ENCODE measurements at places on chromosomes 16 and 17.
A peak's percentile ranks its signal among the peaks of the same experiment; 100 is the strongest.

GRCh38 chr17:60652454-60653247 is 25.0 kb upstream of the BCAS3 start:
- no peak for DNase-seq

DNA sequence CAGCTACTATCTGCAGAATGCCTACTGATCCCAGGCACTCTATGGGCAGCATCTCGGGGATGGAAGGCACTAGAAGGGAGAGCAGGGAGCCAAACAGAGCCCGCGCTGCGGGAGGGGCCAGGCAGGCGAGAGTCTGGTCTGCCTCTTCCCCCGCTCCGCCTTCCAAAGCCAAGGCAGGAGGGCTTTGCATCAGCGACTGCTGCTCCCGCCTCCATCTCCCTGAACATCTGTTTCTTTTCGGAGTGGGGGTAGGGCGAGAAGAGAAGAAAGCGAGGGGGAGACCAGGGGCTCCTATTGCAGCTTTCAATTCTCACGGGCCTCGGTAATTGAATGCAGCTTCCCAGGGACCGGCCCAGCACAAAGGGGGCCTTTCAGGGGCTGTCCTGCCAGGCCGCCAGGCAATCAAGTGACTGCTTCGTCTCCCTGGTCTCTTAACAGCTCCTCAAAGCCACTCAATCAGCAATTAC is 31.4 kb upstream of the CDC42EP4 start:
- DNase-seq = no peak

GRCh38 chr16:78844682-78845081 is 745.2 kb downstream of the WWOX start:
- DNase-seq = no peak

DNA sequence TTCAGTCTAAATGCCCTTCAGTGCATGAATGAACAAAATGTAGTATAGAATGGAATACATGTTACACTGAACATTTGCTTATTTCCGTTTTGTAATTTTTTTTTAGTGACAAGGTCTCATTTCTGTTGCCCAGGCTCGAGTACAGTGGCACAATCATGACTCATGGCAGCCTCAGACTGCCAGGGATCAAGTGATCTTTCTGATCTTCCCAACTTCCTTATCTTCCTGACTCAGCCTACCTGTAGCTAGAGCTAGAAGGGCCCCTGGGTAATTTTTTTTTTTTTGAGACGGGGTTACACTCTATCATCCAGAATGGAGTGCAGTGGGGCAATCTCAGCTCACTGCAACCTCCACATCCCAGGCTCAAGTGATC is 7.3 kb upstream of the SLX4 start:
- no peak for DNase-seq

DNA sequence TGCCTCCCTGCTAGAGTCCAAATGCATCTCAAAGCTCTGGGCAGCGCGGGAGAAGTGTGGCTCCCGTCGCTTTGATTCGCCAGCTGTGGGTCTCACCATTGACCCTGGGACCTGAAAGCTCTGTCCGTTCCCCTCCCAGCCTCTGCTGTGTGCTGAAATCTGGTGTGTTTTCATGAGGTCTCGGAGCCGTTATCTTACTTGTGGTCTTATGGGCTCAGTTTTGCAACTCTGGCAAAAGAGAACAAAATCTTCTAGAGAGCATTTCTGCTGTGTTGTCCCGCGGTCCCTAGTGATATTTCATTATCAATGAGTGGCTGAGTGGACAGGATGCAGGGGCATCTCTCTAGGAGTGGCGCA is 13.3 kb downstream of the CRISPLD2 start:
- no peak for DNase-seq

DNA sequence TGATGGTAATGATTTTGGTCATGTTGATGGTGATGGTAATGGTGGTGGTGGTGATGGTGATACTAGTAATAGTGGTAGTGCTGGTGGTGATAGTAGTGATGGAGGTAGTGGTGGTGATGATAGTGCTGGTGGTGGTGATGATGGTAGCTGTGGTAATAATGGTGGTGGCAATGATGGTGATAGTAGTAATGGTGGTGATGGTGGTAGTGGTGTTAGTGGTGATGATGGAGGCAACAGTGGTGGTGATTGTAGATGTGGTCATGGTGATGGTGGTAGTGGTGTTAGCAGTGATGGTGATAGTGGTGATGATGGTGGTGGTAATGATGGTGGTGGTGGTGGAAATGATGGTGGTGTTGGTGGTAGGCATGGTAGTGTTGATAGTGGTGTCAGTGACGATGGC is 127.0 kb upstream of the RPL38 start:
- DNase-seq = no peak

GRCh38 chr16:13829697-13830299 is 90.2 kb upstream of the ERCC4 start:
- no peak for DNase-seq

- no peak for DNase-seq
These were observed 4.3 kb downstream of the CENPX start for GRCh38 chr17:82018152-82018988.

GRCh38 chr16:27960619-27961295 is 102.8 kb downstream of the GSG1L start:
- no peak for DNase-seq

GRCh38 chr17:35089586-35090296 is 26.2 kb upstream of the RFFL start:
- DNase-seq = no peak

DNA sequence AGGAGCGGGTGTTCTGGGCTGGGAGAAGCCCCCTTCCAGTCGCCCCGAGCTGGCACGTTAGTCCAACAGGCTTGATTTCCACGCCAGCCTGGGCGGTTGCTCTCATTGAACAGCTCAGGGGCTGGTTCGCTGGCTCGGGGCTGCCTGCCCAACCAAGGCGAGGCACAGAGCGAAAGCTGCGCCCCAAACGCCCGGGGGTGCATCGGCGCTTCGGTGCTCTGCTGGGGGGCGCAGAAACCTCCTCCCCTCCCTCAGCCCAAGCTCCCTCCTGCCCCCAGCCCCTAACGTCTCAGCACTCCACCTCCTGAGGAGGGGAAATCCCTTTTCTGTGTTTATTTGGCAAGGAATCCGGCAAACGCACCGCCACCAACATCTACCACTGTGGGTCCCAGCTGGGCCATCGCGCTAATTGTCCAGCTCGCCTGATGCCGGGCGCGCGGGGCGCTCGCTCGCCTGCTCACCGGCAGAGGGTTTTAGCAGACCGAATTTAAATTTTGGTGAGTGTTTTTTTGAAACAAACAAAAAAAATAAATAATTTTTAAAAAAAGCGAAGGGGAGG is 29.5 kb upstream of the RBFOX1 start:
- no peak for DNase-seq

- no peak for DNase-seq
These were observed 18.1 kb downstream of the EFTUD2 start for GRCh38 chr17:44881145-44881544.

DNA sequence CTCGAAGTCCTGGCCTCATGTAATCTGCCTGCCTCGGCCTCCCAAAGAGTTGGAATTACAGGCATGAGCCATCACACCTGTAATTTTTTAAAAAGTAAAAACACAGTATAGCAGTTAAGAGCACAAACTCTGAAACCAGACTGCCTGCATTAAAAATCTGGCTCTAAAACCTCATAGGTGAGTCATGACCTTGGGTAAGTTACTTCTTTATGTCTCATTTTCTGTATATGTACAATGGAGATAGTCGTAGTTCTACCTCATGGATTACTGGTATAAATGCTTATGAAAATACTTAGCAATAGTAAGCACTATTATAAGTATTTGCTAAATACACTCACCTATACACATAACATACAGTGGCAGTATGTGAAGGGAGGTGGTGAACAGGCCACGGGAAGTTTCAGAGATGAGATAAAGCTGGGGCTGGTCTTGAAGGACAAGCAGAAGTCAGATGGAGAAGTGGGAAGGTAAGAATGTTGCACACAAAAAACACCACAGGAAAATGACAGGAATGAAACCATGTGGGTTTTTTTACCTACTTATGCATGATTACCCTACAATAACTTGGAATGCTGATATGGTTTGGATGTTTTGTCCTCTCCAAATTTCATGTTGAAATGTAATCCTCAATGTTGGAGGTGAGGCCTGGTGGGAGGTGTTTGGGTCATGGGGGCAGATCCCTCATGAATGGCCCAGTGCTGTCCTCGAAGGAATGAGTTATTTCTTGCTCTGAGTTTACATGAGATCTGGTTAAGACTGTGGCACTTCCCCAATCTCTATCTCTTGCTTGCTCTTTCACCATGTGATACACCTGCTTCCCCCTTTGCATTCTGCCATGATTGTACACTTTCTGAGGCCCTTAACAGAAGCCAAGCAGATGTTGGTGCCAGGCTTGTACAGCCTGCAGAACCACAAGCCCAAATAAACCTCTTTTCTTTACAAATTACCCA is 33.9 kb downstream of the ZNF652 start:
- no peak for DNase-seq

DNA sequence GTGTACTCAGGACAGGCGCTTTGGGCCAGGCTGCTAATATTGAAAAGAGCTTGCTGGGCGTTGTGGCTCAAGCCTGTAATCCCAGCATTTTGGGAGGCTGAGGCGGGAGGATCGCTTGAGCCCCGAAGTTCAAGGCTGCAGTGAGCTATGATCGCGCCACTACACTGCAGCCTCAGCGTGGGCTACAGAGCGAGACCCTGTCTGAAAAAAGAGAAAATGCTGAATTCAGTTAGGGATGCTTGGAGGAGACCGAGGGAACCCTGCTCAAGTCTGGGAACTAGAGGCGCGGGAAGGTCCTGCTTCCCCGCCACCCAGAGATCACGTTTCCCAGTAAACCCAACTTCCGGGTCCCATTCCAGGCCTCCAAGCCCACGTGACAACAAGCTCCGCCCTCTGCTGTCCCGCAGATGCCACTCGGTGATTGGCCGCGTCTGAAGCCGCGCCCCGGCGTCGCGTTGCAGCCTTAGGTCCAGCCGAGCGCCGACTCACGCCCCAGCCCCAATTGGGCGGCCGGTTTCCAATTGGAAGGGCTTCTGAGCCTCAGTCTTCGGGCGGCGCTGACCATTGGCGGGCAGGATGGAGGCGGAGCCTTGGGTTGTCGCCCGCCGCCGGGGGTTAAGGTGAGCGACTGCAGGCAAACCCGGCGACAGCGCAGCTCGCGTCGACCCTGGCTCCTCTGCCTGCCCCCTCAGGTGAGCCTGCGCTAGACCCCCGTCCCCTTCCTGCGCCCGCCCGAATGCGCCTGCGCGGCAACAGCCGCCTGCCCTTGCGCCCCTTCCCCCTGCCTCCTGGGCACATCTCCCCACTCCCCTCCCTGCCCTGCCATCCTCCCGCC is at the start of gene PHKG2:
Gene PHKG2 (plus strand): TSS at position 627 of the 835 bp plus-strand sequence. CDS start 396 bp downstream, outside the sequence.
- peak; percentile 84 for DNase-seq

All from activated CD8-positive, alpha-beta memory T cell treated with anti-CD3 and anti-CD28 coated beads for 4 hours (primary cell).